Motor neuron (in vitro differentiated cells): ENCODE measurements at places on chromosomes 11 and 22. TPM values are rescaled to one million over a fixed set of nuclear protein-coding genes. Genes with fewer than 3 reads are reported as not detected.

DNA sequence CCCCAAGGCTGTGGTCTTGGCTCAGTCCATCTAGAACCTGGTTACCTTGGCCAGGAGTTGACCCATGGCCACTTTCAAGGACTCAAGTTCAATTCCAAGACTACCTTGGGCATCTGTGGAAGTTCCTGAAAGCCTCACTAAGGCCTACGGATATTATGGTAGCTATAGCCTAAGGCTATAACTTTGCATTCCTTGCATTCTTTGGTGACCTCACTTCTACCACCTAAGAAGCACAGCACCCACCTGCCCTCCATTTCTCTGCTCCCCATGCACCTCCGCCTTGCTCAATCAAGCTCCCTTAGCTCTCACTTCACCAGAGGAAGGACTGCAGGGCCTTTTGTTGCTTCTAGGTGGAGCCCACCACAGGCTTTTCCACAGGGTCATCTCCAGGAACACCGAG, 50.3 kb upstream of the GALNT18 start:
- ATAC-seq, result no peak

GRCh38 chr11:12786891-12787290, 112.7 kb downstream of the TEAD1 start:
- ATAC-seq, result no peak

DNA sequence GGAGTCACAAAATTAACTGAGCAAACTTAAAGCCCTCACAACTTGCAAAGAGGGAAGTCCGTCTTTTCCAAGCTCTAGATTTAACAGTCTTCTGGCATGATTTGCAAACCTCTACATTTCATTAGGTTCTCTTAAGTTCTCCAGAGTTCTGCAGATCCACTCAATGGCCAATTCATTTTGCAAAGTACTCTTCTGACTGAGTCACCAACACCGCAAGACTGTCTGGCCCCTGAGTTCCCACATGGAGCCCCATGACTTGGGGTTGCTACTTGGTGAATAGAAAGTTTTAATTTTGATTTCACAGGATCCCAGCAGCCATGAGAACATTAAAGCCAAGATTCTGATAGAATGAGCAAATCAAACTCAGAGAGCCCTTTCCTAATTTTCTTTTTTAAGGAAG, 134.5 kb downstream of the PLEKHA7 start:
- no peak for ATAC-seq

DNA sequence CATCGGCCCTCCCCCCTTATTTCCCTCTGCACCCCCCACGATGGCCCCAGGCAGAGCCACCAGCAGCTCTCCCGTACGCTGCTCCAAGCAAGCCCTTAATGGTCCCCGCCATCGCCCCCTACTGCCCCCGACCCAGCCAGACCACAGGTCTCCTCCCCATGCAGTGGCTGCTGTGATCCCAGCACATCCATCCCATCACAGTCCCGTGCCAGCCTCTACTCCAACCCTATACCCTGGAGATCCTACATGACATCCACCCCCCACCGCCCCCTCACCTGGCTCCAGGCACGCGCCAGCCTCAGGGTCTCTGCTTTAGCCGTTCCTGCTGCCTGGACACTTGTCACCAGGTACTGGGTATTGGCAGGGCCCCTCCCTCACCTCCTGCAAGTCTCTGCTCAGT, 85.8 kb upstream of the RTL6 start:
- ATAC-seq, result no peak

DNA sequence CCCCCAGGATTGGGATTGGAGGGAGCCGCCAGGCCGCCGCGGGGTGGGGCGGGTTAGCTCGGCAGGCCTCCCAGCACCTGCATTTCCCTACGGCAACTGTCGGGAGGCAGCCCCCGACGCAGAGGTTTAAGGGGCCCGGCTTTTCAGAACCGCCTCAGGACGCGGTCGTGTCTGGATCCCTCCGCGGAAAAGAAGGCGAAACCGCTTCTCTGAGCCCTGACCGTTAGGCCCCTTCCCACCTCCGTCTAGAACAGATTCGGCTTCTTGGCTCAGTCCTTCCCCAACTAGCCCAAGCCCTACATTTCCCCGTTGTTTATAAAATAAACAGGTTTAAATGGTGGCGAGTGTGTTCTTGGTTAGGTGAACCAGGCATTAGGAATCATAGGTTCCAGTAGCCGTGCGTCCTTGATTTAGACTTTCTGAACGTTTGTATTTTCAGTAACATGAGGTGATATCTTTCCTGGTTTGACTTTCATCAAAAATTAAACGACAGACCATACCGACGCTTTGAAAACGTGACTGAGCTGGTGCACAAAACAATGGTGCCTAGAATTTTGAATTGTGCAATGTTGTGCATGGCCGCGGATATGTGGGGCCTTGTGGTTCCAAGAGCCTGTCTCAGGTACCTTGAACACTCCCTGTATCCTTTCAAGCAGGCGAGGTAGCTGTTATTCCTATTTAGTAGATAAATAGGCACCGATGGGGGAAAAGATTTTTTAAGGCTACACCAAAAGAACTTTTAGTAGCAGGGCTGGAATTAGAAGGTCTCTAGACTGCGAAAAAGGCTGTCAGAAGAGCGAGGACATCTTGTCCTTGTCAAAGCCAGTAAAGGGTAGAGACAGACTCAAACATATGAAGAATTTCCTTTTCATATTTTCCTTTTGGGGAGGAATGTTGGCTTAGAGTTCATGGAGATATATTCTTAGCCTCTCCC, 1.2 kb upstream of the HSPA8 start:
- no peak for ATAC-seq

The PKDREJ gene
- 0.92 and 1.2 TPM in 2 replicates for total RNA-seq

DNA sequence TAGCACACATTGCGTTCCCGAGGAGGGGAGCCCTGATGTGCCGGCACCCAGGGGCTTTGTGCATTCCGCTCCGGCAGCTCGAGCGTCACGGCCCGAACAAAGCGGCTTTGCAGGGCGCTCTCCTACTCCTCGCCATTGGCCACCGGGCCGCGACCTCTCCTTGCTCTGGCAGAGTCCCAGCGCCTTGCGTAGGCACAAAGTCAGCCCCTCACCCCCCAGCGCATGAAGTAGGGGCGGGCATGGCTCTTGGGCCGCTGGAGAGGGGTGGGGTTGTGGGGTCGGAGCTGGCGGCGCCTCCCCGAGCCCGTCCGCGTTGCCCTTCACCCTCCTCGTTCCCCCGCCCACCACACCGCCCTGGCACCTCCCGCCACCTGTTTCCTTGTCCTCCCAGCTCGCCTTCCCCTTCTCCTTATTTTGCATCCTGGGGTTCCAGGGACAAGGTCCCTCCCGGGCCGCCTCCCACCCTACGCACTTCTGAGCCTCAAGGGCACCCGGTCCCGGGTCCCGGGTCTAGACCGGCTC, 753 bp upstream of the PPARA start:
- ATAC-seq, result peak; percentile 22

The CCDC81 gene
- 1.8 and 2.0 TPM in 2 replicates for total RNA-seq

DNA sequence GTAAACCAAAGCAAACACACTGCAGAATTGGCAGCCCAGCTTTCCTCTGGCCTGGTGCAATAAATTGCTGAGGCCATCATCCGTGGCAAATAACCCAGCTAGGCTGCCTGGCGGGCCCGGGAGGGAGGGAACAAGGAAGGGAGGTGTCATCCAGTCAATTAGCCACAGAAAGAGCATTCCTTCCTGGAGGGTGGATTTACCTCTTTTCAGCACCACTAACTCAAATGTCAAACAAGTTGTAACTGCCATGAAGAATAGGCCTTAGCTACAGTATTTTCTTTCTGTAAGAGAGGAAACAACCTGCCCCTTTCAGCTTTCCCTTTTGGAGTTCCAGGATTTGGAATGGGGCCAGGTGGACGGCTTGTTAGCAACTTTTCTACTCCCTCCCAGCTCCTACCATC, 163.8 kb upstream of the BDNF start:
- no peak for ATAC-seq

GRCh38 chr11:47351156-47352126, 1.1 kb downstream of the MYBPC3 start:
- ATAC-seq, result no peak

- no peak for ATAC-seq
Observed at GRCh38 chr11:69369210-69369825, 75.4 kb downstream of the MYEOV start.

The PUS3 gene
- 14.5 and 15.5 TPM in 2 replicates for total RNA-seq

The FAU gene
- 1,788 and 1,815 TPM in 2 replicates for total RNA-seq

The MYOD1 gene
- 0.09 and 0.17 TPM in 2 replicates for total RNA-seq

GRCh38 chr22:24433828-24434470, 6.5 kb downstream of the ADORA2A start:
- no peak for ATAC-seq

GRCh38 chr11:10633261-10633660, 60.3 kb downstream of the IRAG1 start:
- no peak for ATAC-seq

- no peak for ATAC-seq
Observed at GRCh38 chr11:61954106-61954850, 4.1 kb downstream of the BEST1 start.

The APOA1 gene
- 0.36 and 0.41 TPM in 2 replicates for total RNA-seq

- peak; percentile 3 for ATAC-seq
Observed at GRCh38 chr22:50184004-50184901, 1.5 kb upstream of the TRABD start.

The CHST1 gene
- 5.1 and 9.0 TPM in 2 replicates for total RNA-seq
